ENCODE measurements at places on chromosomes 2 and 18. TPM values are rescaled to one million over a fixed set of nuclear protein-coding genes. Genes with fewer than 3 reads are reported as not detected.

DNA sequence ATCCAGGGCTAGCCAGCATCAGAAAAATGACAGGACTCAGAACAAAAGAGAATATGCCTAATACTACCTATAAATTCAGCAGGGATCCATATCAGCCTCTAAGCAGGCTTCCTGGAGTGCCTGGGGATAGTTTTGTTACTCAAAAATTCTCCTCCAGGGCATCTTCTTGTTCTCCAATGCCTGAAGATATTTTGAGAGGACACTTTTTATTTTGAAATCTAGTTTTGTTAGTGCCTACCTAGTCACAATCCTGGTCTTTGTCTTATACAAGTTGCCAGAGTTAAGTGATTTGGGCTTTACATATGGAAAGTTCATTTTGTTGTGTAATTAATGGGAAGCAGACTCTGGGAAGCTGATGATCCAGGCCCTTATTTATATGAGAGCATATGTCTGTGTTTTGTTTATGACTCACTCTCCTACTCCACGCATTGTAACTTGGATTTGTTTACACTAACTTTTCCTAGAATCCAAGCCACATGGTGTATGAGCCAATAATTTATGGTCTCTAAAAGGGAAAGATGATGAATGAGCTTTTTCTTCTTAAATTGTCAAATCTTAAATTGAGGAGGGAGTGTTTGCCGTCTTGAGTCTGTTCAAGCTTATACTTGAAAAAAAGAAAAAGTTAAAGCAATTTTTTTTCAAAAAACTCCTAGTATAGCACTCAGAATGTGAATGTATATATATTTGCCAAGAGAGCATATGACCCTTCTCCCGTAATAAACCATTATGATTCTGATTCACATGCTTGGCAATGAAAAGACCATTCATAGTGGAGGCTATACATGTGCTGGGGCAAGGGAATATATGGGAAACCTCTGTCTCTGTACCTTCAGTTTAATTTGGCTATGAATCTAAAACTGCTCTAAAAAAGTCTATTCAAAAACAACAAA, 370.3 kb downstream of the SETBP1 start:
- DNase-seq = peak; percentile 41

DNA sequence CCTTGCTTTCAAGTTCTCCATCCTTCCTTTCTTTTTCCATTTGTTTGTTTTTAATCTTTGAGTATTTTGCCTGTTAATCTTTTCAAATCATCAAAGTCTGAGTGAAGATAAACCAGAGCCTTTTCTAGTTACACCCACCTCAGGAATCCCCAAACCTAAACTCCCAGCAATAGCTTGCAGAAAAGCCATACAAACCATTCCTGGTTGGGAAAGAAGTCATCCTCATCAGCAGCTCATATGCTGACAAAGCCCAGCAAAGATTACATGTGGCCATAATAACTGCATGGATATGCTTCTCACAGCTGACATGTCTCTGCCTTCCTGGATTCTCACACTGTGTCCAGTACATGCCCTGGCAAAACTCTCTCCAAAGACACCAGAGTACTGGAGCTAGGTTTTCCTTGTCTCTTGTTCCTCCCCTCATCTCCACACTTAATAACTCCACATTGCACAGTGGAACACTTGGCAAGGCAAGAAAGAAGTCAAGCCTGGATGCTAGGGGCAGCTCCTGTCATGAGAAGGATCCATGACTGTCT, 126.4 kb upstream of the TLK1 start:
- DNase-seq = no peak

DNA sequence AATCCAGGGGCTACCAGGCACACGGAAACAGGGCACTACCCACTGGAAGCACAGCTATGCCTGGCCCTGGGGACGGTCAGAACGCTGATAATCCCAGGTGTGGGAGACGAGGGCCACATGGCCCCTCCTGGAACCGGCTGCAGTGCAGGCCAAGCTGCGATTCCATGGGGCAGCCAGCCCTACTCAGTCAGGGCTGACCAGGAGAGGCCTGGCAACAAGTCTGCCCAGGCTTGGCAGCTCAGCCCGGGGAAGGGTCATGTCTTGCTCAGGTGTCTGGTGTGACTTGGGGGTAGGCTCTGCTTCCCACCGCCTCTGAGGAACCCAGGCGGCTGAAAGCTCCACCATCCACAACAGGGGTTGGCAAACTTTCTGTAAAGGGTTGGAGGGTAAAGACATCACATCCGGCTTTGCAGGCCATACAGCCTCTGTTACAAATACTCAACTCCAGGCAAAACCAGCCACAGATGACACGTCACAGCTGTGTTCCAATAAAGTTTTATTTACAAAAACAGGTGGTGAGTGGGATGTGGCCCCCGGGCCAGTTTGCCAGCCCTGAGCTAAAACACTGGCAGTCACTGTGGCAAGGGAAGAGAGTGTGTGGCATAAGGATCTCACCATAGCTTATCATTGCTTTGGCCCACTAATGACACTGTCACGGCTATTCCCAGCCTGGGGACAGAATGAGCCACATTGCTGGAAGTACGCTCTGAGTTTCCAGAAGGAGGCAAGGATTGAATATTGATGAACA, 85.2 kb downstream of the NDUFA10 start:
- DNase-seq = no peak

GRCh38 chr2:71611247-71611646, 157.9 kb downstream of the DYSF start:
- no peak for DNase-seq

- no peak for DNase-seq
Observed at GRCh38 chr2:26820932-26821331, 27.0 kb upstream of the DPYSL5 start.

DNA sequence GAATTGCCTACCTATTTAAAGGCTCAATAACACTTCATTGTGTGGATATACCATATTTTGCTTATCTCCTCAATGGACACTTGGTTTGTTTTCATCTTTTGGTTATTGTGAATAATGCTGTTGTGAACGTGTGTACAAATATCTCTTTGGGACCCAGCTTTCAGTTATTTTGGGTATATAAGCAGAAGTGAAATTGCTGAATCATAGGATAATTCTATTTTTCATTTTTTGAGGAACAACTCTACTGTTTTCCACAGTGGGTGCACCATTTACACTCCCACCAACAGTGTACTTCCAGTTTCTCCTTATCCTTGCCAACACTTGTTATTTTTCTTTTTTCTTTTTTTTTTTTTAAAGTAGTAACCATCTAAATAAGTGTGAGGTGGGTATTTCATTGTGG, 29.0 kb downstream of the PTPN4 start:
- DNase-seq = no peak

- no peak for DNase-seq
Observed at GRCh38 chr18:13633700-13634099, 92.7 kb downstream of the FAM210A start.

Gene EVX2
- polyA plus RNA-seq = not detected

Gene RTP5
- not detected for polyA plus RNA-seq
